ENCODE measurements at places on chromosomes 12 and 14. TPM values are rescaled to one million over a fixed set of nuclear protein-coding genes. Genes with fewer than 3 reads are reported as not detected.

Gene MYF5
- not detected for total RNA-seq

Gene CLEC7A
- not detected for total RNA-seq

Gene NXPH4
- total RNA-seq, result 0.40 TPM

Gene PCBP2
- 217 TPM for total RNA-seq

Gene EML5
- total RNA-seq, result 0.55 TPM

GRCh38 chr14:95023886-95024285, 133.4 kb downstream of the DICER1 start:
- DNase-seq, result peak; percentile 12

DNA sequence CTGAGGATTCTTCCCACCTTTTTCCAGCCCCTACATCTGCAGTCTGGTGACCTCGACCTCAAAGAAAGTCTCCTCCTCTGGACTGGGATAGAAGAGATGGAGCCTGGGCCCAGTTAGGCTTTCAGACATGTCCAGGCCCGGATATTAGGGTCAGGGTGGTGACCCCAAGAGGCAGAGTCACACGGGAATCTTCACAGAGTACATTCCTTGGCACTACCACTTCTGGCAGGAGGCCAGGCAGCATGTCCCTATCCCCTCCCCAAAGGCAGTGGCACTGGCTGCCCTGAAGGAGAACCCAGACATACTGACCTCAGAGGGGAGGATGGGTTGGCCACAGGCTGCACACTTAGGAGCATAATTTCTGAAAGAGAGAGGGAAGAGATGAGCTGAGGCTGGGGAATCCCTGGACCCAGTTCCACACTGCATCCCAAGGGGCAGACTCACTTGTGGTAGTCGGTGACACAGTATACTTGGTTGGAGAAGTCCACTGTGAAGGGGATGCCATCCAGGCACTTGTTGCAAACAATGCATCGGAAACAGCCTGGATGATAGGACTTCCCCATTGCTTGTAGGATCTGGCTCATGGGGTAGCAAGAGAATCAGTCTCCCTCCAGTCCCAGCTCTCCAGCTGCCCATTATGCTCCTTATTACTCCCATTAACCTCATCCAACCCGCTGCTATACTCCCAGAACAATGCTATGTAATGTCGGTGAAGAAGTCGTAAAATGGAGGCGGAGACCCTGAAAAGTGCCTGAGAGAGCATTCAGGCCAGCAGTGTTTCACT, 7.6 kb downstream of the AJUBA start:
- peak; percentile 57 for DNase-seq

DNA sequence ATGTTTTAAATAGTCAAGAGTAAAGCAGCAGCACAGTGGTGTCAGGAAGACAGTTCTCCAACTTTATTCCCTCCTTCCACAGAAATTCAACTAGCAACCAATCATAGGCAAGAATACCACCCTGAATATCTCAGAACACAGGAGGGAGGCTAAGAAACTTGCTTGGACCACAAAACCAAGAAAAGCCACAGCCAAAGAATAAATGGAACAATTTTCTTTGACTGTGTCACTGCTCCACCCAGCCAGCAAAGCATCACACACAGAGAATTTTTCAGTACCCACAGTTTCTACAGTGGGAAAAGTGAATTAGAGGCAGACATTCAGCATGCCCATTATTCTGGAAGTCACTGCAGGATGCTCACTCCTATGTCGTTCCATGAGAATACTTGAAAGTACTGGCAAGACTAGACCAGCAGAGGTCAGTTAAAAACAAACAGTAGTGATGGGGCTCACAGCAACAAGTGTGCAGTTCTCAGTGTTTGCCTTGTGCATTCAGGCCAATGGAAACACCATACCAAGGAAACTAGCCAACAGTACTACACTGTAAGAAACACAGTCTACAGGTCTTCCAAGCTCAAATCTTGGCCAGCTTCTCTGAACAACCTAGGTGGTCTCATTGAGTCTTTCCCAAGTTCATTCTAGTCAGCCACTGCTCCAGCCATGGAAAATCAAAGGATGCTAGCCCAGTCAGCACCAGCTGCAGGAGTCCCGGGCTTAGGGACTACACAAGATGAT, 56.8 kb upstream of the FOXG1 start:
- no peak for DNase-seq

DNA sequence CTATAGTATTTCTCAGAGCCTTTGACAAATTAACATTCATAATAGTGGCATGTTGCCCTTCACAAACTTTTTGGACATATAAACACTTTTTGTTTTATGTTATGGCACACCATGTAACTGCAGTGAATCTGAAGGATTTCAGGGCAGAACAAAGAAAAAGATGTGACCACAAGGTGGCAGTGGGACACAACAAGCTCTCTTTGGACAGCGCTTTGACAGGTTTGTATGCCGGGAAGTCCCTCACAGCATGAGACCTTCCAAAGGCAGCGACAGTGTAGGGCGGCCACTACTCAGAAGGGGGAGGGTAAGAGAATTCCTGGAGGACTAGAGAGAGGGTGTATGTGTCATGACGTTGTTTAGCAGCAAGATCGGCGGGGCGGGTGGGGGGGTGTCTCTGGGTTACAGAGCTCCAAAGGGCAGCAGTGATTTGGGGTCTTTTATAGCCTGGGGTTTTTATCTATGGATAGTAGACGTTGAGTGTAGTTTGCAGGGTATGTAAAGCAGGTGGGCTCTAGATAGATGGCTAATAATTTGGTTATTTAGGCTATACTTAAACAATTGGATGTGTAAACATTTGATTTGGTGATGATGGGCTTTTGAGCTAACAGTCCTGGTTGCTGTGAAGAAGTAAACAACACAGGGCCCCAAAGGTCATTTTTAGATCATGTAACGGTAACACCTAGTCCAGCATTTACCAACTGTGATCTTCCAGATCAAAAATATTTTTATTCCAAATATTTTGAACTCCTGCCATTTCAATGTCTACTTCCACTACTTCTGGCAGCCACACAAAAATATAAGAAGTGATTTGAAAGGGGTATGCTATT, 22.9 kb downstream of the ETFBKMT start:
- peak; percentile 64 for DNase-seq

DNA sequence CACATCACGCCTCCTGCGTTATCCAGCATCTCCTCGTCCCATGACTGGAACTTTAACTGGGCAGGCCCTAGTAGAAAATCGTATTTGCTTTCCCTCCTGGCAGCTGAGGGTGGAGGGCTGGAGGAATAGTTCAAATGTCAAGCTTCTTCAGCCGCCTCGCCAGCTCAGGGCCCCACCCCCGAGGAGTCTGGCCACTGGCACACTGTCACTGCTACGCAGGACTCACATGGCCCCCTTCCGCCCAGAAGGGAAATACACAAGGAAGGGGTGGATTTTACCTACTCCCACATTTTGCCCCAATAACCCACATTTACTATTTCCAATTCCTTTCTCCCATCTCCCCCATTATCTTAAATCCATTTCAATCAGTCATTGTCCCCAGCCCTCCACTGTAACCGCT, 8.6 kb downstream of the SLC6A13 start:
- no peak for DNase-seq

- no peak for DNase-seq
Measured at GRCh38 chr14:33081259-33081658, 142.6 kb downstream of the NPAS3 start.

DNA sequence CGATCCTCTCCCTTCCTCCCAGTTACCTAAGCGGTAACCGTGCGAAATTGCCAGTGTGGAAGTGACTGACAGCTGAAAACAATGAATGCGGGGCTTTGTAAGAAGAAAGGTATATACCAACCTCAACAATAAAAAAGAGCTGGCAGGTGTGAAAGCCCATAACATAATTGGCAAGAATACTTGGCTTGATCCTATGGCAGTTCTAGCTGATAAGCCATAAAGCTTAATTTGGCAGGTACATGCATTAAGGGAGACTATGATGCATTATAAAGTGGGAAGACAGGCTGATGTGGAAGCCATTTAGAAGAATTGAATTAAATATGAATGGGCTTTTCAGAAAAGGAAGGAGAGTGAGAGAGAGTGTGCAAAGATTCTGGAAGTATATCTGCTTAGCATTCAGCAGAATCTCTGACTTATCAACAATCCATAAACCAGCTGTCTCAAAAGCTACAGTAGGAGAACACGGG, 71.3 kb downstream of the CRACR2A start:
- no peak for DNase-seq

DNA sequence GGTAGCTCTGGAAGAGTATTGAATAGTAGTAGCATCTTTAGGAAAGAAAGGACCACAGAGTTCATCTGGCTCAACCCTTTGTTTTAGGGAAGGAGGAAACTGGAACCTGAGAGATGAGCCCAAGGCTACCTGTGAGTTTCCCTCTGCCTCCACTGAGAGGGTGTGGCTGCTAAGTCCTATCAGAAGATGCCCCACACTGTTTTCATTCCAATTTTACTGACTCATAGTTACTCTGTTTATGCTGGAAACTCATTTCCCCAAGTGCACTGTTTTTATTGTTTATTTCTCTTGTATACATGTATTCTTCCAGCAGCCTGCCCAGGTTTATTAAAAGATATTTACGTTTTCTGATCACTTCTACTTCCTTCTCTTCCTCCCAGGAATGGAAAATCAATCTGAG, 127.4 kb upstream of the ARHGAP5 start:
- peak; percentile 63 for DNase-seq

Data from renal cortical epithelial cell (primary cell).